AG08396 (cell line): ENCODE measurements at places on chromosomes 6 and 20.

GRCh38 chr20:39810309-39810708 is 848.2 kb downstream of the DHX35 start:
- DNase-seq, result no peak

- no peak for DNase-seq
Measured at GRCh38 chr6:101534821-101535220, 141.3 kb downstream of the GRIK2 start.

DNA sequence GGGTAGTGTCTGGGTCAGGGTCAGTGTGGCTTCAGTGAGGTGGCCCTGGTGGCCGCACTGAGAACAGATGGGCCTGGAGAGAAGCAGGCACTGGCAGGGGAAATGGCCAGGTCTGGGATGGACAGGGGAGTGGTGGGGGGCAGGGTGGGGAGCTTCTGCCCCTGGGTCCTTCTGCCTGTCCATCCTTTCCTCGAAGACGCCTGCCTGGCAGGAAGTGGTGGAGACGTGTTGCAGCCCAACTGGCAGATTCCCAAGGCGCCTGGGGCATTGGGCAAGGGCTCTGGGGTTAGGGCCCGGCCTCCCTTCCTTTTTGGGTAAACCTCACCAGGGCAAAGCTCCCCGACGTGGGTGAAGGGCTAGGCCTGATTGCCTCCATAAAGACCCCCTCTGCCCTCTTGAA is 10.4 kb downstream of the SRC start:
- DNase-seq, result no peak

DNA sequence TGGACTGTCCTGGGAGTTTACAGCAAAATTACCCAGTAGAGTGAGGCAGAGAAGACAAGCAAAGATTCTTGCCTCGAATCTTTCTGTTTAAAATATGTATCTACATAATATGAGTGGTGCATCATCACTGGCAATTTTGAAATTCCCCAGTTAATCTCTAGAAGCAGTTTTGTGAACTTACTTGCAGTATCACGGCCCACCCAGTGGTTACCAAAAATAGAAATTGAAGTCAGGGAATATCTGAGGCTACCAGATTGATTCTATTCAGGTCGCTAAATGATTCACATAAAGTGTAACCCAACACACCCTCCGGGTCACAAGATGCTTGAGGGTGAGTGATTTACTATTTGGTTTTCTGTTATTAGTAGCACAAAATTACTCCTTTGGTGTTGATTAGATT is 111.9 kb downstream of the PPP1R14C start:
- DNase-seq, result no peak

- DNase-seq, result no peak
Measured at GRCh38 chr6:87553159-87553765, 36.5 kb downstream of the RARS2 start.

GRCh38 chr6:445571-446417 is 54.2 kb downstream of the IRF4 start:
- DNase-seq, result no peak

DNA sequence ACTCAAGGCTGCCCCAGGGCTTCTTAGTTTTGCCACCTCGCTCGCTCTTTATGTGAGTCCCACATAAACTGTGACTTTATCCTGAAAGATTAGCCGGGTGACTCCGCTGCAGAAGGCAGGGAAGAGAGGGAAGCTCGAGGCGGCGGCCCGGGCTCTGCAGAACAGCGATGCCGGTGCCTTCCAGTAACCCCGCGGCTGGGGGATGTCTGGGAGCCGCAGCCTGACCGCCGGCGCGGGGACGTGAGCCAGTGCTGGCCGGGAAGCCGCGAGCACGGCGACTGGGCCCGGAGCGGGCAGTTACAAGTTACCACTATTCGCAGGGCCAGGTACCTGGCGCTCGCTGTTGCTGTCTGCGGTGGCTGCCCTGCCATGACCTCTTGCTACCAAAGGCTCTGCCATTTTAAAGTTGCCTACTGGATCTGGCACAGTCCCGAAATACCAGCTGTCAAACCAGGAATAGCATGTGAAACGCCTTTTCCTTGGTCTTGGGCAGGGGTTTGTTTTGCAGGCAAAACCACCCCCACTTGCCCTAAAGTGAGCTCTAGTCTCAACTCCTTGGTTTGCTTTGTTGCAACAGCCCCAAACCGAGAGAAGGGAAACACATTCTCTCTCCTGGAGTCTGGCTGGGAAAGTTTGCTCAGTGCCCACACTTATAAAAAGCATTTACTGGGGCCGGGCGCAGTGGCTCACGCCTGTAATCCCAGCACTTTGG is 124.0 kb upstream of the SLC2A12 start:
- DNase-seq, result peak; percentile 45

- DNase-seq, result no peak
Measured at GRCh38 chr6:85620308-85620707, 22.4 kb downstream of the SYNCRIP start.

DNA sequence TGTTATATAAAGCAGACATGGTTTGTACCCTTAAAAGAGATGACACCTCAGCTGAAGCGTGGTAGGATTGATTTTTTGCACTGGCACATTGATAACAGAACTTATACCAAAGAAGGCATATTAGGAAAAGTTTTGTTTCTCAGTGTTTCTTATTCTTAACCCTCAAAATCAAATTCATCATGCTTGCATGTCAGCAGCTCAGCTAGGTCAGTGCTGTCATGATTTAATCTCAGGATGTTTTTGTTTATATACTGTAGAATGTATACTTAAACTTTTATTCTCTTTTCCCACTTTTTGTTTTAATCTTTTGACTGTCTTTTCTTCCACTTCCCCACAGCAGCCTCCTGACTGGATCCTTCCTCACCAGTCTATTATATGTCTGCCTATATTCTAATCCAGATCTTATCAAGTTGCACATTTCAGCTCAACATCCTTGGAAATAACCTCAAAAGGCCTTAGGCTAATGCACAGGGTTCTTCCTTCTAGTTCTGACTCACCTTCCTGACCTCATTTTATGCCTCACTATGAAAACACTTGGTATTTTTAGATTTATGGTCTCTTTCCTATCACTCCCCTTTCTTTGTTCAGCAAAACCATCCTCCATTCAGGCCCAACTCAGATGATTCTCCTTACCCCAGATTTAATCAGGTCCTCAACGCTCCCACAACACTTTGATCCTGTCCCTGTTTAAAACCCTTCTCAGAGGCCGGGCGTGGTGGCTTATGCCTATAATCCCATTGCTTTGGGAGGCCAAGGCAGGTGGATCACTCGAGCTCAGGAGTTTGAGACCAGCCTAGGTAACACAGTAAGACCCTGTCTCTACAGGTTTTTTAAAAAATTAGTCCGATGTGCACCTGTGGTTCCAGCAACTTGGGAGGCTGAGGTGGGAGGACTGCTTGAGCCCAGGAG is 7.2 kb downstream of the HEBP2 start:
- DNase-seq, result peak; percentile 61

- no peak for DNase-seq
Measured at GRCh38 chr6:118377711-118378414, 170.2 kb upstream of the PLN start.

DNA sequence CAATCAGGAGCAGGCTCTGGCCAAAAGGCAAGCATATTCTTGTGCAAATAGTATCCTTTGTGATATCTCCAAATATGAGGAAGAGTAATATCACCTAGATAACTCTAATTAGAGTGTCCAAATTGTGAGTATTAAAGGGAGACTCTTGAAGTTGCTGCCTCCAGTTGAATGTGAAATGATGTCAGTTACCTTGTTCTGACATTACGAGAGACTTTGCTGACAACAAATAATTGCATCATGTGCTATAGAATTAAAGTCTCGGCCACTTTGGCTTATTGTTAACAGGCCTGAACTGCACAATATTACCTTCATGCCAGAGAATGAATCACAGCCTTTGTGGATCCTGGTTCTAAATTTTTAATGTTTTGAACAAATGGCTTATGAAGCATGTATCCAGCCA is 106.5 kb downstream of the AIG1 start:
- no peak for DNase-seq

- no peak for DNase-seq
Measured at GRCh38 chr6:55046869-55047422, 127.4 kb upstream of the HCRTR2 start.

GRCh38 chr6:168631564-168631963 is 190.6 kb downstream of the SMOC2 start:
- no peak for DNase-seq

- no peak for DNase-seq
Measured at GRCh38 chr6:41502917-41503671, 43.1 kb upstream of the FOXP4 start.

DNA sequence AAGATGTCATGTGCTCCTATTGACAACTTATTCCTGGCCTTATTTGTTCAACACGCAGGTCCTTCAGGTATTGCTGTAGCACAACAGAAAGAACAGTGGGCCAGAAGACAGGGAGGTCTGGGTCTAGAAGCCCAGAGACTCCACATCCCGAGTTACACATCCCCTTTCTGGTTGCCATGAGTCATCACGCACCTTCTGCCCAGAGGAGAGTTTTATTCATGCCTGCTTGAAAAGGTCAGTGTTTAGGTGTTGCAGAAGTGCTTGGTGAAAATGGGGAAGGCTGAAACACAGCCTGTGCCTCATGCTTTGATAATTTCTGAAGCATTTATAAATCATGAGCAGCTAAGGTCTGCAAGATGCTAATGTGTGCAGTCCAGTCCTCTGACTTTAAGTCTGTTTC is 256.4 kb downstream of the GMPR start:
- DNase-seq, result no peak

- no peak for DNase-seq
Measured at GRCh38 chr6:69391106-69391505, 405.7 kb downstream of the LMBRD1 start.

GRCh38 chr6:43947860-43948259 is 177.8 kb downstream of the VEGFA start:
- no peak for DNase-seq

DNA sequence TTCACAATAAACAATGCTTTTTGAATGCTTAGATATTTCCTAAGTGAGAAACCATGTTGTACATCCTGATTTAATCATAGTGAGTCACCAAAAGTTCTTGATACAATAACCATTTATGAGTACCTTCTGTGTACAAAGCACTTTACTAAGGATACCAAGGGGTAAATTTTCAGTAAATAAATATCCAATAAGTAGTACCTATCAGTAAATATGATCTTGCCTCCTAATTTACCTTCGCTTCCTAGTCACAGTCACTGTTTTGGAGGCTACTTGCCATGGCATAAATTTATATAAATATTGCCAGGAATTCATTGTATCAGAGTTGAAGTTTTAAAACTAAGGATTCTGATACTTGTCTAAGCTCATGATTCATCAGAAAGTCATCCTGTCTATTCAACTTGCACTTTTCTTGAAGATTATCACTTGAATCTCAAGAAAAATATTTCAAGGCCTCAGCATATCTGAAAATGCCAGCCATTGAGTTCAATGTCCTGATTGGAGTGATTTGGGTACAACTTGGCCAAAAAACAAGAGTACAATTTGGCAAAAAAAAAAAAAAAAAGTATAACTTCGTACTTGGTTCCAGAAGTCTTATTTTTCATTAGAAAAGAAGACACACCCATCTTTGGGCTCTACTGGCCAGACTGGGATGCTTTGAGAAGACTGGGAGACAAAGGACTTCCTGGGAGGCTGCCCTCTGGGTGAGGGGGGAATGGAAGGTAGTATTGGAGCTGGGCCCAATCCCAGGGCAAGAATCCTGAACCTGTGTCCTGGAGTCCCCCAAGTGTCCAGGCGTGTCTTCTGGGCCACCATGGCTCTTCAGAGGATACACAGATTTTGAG is 32.8 kb downstream of the RAB22A start:
- DNase-seq, result no peak

DNA sequence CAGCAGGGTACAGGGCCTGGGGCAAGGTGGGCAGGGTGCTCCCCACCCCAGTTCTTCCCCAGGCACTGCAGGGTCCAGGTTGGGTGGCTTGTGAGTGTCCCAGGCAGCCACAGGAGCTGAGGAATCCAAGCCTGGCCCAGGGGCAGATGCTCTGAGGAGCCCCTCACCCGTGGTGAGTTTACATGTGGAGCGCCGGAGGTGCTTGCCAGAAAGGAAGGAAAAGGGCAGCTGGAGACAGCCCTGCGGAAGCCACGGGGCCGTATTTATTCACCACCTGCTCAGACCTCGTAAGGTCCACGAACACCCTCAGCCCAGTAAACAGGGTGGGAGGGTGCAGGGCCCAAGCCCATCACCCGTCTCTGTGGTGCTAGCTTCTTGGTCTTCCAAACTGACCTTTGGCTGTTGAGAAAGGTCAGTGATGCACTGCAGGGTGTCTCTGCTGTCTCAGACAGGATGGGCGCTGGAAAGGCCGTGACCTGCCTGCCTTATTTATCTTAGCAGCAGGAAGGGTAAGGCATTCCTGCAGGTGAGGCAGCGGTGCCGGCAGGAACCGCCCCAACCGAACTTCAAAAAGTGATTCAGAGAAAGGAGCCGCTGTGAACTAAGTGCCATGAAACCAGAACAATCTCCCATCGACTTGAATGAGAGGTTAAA is 4.0 kb upstream of the FRMD1 start:
- DNase-seq, result no peak

GRCh38 chr6:1834207-1834606 is 224.5 kb downstream of the FOXC1 start:
- DNase-seq, result no peak

- no peak for DNase-seq
Measured at GRCh38 chr6:123967905-123968304, 164.2 kb downstream of the NKAIN2 start.

DNA sequence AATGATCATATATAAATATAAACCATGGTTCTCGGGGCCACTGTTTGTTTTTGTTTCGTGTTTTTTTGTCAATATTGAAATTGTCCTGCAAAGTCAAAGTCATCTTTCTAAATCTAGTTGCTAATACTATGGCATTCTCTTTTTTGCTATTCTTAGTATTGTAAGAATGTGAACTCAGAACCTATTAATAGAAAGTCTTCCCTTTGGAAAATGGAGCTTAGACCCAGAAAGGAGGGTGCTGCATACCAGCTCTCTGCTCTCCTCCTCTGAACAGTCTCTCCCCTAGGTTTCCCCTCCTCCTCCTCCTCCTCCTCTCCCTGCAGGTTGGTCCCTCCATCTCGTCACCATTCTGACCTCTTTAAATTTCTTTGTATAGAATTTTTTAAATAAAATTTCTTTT is 150.4 kb upstream of the CCN2 start:
- DNase-seq, result no peak

DNA sequence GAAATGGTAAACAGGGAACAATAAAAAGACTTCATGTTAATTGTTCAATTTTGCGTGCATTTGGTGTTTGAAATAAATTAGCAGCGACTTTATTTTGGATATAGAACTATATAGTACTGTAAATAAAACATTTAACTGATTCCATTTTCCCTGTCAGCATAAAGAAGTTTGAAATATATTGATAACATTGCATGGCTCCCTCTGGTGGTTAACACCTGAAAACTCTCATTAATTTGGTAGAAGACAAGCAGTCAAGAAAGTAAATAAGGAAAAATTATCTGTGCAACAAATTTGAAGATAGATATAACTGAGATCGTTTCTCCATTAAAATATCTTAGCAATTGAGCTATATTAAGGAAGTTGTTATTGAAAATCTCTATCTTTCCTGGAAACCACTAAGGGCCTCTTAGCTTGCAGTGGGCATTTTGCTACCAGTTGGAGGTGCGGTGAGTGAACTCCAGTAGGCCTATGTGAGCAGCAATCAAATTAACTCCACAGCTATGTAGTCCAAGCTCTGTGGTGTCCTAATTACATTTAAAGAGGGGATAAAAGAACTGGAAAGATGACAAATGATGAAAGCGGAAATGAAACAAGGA is 435.7 kb upstream of the FKBP1C start:
- DNase-seq, result peak; percentile 1
